ENCODE measurements at places on chromosomes 3 and 15.

DNA sequence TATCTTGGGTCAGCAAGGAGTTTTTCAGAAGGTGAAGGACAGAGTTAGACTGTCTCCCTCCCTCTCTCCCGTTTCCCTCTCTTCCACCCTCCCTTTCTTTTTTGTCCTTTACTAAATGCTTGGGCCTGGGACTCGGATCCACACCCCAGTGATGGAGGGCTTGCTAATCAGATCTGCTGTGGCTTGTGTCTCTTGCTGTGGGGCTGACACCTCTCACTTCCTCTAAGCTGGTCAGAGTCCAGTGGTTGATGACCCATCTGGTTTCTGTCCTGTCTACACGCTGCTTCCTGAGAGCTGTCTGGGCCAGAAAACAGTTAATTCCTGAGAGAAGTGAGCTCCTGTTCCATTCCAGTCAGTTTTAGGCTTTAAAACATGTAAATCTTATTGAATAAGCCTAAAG lies 849 bp downstream of the TRAK1 start:
- no peak for DNase-seq

GRCh38 chr3:125331243-125331642 lies 43.9 kb downstream of the ZNF148 start:
- no peak for DNase-seq

GRCh38 chr3:172467170-172467824 lies 19.0 kb upstream of the GHSR start:
- no peak for DNase-seq

GRCh38 chr3:187210091-187210490 lies 12.8 kb downstream of the RTP1 start:
- DNase-seq: no peak

DNA sequence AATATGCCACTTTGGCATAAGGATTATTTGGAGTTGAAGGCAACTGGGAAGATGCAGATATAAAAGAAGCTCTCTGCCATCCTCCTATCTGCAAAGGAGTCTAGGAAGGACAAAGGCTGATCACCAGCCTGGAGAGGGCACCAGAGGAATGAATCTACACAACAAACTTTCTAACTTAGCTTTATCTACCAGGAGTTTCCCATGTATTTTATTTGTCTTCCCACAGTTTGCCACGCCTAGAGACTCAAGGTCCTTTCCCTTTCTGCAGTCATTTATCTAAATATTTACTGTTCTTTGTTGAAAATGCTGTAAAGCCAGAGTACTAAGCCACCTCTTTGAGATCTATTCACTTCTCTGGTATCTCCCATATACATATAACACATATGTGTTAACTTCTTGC lies 32.2 kb downstream of the GPR176 start:
- DNase-seq: no peak

DNA sequence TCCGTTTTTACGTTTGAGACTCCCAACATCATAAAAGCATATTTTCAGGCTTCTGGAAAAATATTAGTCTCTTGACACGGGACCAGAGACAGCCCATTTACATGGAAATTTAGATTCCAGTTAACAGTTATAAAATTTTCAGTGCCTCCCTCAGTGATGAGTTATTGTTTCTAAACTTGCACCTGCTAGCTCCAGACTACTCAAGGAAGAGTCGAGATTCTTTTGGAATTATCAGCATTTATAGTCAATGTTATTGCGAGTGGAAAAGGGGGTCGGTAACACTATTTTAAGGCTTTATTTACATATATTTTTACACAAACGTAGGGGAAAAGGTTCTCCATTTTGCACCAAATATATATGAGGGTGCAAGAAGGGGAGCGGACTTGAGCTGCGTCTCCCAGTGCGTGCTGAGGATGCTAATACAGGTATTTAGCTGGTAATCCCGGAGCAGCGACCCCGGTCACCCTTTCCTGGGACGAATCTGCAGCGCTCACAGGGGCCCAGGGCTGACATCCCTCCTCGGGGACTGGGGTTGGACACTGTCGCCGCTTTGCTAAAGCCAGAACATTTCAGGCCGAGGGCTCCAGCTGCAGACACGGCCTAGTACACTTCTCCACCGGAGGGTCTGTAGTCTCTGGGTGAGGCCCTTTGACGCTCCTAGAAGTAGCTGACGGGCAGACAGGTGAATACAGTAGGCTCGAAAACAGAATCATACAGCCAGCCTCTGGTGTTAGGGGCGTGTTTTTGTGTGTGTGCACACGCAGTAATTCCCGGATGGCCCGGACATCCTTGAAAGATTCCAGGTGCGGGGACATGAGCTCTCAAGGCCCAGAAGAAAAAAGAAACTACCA lies 729 bp upstream of the ZBTB11 start:
- DNase-seq: no peak

GRCh38 chr15:95277266-95277665 lies 1045.9 kb downstream of the MCTP2 start:
- DNase-seq: no peak

GRCh38 chr15:42158941-42159340 lies 2.5 kb upstream of the PLA2G4F start:
- no peak for DNase-seq

GRCh38 chr3:89017531-89017930 lies 89.9 kb upstream of the EPHA3 start:
- no peak for DNase-seq

DNA sequence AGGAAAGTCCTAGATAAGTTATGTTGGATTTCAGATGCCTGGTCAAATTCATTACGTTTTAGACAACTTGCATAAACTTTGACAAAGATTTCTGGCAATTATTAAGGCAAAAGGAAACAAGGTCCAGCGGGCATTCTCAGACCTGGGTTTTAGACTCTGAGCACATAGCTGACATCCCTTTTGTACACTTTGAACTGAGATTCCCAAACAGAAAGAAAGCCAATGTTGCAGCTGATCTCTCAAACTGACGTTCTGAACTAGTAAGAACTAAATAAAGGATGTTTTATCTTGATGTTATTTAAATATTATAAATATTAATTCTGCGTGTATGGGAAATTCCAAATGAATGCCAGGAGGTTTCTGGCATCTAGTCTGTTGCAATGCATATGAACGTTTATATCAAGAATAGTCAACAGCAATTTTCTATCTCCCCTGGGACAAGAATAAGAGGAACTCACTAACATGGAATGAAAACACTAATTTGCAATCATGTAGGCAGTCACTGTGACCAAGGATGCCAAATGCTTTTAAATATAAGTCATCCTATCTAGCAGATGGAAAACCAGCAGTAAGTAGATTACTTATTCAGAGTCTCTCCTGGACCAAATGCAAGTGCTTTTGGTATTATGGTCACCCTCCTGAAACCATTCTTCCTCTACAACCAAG lies 202.1 kb downstream of the GREM1 start:
- DNase-seq: no peak

- DNase-seq: no peak
These were observed 142.7 kb upstream of the LINGO1 start for GRCh38 chr15:77775373-77775772.

GRCh38 chr3:108393128-108393900 lies 97.0 kb downstream of the HHLA2 start:
- no peak for DNase-seq

GRCh38 chr15:40680151-40680550 lies 14.8 kb upstream of the RAD51 start:
- no peak for DNase-seq

DNA sequence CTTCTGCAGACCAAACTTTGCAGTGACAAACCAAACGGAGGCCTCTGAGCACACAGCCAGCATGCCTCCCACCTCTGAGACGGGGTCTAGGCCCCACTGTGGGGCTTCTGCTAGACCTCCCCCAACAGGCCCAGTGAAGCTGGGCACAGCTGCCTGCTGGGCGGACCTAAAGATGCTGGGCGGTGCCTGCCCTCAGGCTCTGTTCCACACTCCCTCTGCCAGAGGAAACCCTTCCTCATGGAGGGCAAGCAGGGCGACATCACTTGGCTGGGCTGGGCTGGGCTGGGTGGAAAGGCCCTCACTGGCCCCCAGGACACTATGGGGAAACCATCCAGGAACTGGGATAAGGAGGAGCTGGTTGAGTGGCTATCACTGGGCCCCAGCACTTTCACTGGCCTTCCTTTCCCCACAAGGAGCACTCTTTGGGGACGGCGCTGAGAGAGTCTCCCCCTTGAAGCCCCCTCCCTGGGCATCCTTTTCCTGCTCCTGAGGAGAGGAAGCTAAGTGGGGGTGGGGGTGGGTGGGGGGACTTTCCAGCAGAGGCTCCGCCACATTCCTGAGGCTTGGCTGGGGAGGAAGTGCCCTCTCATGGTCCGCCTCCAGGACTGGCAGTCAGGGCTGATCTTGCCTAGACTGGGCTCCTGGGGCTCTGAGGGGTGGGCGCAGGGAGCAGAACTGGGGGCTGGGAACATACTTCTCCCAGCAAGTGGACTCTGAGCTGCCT lies 98.1 kb upstream of the HACD2 start:
- no peak for DNase-seq

GRCh38 chr3:32288819-32289218 lies 50.3 kb downstream of the CMTM8 start:
- no peak for DNase-seq

DNA sequence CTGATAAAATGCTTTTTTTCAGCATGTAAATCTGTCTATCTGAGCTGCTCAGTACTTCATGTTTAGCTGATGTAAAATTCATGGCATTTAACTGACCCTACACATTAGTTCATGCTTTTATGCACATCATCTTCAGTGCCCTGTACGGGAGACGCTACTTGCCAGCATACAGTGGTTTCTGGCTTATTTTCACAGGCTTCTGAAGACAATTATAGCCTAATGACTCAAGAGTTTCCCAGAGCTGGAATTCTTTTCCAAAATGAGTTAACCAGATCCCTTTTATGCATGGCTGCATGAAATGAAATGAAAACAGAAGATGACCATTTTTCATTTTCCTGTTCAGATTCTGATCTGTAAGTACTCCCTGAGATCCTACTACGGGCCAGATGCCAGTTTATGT lies 1061.5 kb downstream of the ROBO2 start:
- DNase-seq: no peak

- no peak for DNase-seq
These were observed 103.4 kb downstream of the GLDN start for GRCh38 chr15:51444807-51445206.

- DNase-seq: no peak
These were observed 4.1 kb upstream of the PSMA4 start for GRCh38 chr15:78536134-78536533.

DNA sequence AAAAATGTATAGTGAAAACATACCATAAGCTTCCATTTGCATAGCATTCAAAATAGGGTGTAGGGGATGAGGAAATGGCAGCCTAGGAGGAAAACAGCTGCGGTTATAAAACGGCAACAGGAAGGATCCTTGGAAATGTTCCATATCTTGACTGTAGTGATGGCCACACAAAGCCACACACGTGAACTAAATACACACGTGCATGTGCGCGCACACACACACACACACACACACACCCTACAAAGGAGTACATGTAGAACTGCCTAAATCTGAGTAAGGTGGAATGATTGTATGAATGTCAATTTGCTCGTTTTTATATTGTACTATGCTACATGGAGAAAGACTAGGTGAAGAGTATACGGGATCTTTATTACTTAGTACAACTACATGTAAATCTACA lies 3.9 kb upstream of the IREB2 start:
- no peak for DNase-seq

DNA sequence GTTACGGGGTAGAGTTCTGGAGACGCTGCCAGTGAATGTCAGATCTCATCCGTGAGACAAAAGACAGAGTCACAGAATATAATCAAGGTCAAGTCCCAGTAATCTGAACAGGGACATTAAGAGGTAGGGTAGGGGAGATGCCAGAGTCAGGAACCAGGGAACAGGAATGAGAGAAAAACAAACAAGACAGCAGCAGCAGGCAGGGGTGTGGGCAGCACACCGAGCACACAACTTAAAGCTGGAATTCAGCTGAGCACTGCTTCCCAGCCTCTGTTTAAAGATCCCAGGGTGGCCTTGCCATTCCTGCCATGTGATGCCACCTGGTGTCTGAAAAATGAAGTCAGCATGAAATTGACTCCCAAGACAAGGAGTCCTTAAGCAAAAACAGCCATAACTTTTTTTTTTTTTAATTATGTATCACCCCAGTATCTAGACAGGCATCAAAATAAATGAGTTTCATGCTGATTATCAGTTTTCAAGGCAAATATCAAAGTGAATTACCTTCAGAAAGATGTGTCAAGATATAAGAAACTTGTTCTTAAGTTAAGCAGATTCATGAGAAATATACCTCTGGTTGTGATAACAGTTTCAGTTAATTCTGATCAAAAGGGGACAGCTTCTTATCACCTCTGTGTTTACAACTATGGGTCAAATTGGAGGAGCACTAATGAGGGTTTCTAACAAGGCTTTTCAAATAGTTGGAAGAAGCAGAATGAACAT lies 203.7 kb downstream of the SLC9A9 start:
- peak; percentile 8 for DNase-seq

GRCh38 chr3:23475446-23475845 lies 272.3 kb downstream of the UBE2E2 start:
- no peak for DNase-seq

DNA sequence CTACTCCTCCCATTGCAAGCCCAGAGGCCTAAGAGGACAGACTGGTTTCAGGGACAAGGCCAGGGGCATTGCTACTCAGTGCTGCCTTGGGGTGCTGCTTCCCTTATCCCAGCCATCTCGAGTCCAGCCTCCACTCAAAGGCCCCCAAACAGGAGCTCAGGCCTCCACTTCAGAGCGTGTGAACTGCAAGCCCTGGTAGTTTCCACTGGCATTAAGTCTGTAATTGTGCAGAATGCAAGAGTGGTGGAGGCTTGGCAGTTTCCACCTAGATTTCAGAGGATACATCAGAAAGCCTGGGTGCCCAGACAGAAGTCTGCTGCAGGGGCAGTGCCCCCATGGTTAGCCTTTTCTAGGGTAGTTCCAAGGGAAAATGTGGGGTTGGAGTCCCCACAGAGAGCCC lies 192.8 kb upstream of the ST8SIA2 start:
- DNase-seq: no peak

DNA sequence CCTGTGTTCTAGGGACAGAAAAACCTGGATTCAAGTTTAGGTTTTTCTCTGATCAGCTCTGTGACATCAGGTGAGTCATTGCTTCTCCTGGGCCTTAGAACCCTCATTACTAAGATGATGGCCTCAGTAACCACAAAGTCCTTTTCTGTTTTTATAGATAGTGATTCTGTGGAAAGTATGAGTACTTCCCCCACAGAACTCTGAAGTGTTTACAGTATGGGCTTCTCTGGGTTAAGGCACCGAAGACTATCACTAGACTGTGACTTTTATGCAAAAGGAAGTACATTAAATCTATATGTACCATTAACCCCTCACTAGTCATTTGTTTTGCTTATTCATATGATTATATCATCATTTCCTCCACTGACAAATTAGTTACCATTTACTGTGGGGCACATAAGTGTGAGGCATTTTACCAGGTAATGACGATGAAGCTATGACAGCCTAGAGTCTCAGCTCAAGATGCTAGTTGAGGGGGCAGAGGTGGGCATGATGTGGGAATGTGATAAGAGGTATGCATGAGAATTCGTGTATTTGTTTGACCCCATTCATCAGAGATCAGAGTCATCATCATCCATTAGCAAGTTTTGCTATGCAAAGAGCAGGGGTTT lies 15.0 kb upstream of the RORA start:
- no peak for DNase-seq

GRCh38 chr3:179460260-179460659 lies 9.0 kb upstream of the GNB4 start:
- DNase-seq: no peak
